ENCODE measurements at places on chromosomes 5 and 9. TPM values are rescaled to one million over a fixed set of nuclear protein-coding genes. Genes with fewer than 3 reads are reported as not detected.

DNA sequence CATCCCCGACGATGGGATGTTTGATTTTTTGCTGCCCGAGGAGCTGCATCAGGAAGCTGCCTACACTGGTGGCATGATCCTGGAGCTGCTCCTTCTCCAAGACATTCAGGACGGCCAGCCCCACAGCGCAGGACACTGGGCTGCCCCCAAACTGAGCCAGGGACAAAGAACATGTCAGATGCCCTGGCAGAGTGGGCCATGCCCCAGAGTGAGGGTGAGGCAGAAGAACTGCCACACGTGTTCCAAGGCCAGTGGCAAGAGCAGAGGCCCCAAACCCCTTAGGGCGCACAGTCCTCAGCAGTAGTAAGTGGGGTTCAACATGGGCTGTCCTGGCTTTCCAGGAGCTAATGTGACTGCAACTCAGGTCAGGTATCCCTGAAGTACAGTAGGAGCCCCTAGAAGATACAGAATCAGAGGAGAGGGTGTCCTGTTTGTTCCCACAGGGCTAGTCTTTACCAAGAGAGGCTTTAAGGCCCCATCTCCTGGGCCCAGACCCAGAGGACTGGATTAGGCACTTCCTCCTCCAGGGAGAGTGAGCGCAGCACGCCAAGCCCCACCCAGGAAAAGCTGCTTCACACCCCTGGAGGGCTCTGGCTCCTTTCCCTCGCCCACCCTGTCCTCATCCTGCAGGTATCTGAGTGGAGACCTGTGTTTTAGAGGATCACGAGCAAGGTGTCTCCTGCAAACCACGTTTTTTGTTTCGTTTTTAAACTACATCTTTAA is 11.1 kb downstream of the HNRNPAB start:
- no peak for DNase-seq

DNA sequence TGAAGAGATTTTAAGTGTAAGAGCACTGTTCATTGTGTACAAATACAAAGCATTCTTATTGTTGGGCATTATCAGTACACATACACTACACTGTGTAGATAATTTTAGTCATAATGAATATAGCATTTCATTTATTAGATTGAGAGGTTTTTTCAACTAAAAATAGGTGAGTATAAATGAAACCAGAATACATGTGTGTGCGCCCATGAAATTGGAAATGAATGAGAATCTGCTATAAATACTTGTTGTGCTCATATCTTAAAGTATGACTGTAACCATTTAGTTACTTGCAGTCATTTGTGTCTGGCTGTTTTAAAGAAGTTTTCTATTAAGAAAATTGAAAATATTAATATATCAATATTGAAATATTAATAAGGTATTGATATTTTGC is 189.0 kb upstream of the MEF2C start:
- DNase-seq, result no peak

- no peak for DNase-seq
These were observed 419.0 kb downstream of the PLK2 start for GRCh38 chr5:58040846-58041245.

DNA sequence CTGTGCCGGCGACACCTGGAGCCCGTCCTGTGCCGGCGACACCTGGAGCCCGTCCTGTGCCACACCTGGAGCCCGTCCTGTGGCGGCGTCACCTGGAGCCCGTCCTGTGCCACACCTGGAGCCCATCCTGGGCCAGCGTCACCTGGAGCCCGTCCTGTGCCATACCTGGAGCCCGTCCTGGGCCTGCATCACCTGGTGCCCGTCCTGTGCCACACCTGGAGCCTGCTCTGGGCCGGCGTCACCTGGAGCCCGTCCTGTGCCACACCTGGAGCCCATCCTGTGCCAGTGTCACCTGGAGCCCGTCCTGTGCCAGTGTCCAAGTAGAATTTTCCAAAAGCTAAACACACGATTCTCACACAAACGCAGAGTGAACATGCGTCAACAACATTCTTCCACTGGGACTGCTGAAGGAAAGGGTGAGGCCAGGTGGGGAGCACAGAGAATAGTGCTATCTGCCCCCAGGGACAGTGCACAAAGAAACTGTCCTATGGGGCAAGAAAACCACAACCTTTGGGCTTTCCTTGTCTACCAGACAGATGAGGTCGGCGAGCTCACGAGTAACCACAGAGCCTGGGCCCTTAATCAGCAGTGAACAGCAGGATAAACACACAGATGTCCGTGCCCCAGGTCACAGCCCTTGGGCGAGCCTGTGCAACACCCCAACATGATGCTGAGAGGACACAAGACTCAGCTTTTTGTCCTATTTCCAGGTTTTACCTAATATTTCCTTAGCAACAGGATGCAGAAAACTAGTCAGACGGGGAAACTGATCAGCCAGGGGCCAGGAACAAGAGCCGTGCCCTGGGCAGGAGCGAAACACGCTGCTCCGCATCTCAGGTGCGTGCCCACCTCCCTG is 7.9 kb downstream of the QSOX2 start:
- no peak for DNase-seq

DAPK1 gene
- polyA plus RNA-seq, result 68.4 TPM

- no peak for DNase-seq
These were observed 24.1 kb upstream of the RPL26L1 start for GRCh38 chr5:172935096-172935495.

NUTM2G gene
- 0.85 TPM for polyA plus RNA-seq

DNA sequence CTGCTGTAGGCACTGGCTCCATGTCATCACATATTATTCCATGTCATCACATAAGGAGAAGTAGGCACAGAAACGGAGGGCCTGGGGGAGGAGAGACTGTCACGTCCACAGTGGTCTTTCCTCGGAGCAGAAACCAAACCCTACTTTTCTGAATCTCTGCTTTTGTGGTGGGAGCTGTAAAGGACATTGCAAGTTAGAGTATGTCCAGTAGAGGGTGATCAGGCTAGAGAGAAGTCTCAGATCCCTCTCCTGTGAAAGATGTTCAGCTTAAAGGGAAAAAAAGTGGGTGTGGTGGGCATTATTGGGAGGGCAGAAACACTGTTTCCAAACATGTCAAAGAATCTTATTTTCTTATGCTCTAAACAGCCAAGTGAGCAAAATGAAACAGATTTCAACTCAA is 19.4 kb upstream of the FBP2 start:
- no peak for DNase-seq

DNA sequence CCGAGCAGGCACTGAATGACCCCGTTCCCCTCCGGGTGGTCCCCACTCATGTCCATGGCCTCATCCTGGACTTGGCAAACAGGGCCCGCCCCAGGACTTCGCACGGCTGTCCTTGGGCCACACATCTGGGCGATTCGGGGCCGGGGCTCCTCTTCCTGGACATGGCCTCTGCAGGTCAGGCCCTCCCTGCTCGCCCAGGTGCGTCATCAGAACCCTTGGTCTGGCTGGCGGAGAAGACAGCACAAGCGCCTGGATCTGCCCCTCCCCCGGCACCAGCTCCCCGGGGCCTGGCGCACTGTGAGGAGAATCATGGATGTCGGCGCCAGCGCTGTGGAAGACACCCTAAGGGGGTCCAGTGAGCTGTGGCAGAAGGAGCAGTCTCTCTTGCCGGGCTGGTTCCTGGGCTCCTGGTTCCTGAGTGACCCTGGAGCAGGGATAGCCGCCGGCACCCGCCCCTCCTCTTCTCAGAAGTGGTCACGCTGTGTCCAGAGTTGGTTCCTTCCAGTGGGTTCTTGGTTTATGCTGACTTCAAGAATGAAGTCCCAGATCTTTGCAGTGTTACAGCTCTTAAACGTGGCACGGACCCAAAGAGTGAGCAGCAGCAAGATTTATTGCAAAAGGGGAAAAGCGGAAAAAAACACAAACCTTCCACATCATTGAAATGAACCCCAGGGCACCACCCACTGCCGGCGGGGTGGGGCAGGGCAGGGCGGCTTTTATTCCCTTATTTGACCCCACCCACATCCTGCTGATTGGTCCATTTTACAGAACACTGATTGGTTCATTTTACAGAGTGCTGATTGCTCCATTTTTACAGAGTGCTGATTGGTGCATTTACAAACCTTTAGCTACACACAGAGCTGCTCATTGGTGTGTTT is 25.9 kb upstream of the SLC12A7 start:
- no peak for DNase-seq

GRCh38 chr5:142904416-142904815 is 134.2 kb downstream of the ARHGAP26 start:
- DNase-seq, result no peak
